Natural killer cell treated with Interleukin-12 subunit alpha and Interleukin-12 subunit beta and Interleukin-15 and Interleukin-18, amount 100 ng/mL, for 72 hours (primary cell): ENCODE measurements at places on chromosomes 12 and 14. TPM values are rescaled to one million over a fixed set of nuclear protein-coding genes. Genes with fewer than 3 reads are reported as not detected.
A peak's percentile ranks its signal among the peaks of the same experiment; 100 is the strongest.

DNA sequence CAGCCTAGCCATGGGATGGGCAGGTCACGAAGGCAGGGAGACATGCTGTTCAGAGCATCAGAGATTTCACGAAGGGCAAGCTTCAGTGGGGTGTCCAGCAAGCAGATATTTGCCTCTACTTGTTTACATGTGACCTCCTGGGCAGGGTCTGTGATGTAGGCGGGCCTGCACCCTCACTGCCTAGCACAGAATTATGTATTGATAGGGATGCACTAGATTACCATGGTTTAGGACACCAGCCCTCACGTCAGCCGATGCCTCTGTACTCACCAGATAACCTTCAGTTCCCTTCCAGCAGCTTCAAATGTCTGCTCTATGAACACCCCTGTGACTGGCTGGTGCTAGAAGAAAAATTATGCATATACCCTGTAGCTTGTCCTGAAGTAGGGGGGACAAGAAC, 5.1 kb upstream of the EIF5 start:
- DNase-seq, result peak; percentile 22

The ADCY6 gene
- 0.22 TPM for total RNA-seq

The ST8SIA1 gene
- total RNA-seq, result 0.19 TPM

DNA sequence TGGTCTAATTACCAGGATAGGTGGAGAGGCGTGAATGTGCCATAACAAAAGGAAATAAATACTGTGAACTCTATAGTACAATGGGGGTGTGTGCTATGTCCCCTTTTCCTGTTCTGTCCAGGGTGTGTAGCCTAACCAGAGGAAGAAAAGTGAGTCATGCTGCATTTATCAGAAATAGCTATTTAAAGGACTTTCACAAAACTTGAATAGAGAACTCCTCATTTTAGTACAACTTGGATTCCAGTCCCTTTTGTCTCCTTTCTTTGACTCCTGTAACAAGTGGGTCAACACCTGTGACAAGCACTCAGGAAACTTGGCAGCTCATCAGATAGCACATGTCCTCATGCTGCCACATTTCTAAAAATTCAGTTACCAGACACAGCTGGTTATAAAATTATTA, 123.4 kb downstream of the CCDC91 start:
- no peak for DNase-seq

DNA sequence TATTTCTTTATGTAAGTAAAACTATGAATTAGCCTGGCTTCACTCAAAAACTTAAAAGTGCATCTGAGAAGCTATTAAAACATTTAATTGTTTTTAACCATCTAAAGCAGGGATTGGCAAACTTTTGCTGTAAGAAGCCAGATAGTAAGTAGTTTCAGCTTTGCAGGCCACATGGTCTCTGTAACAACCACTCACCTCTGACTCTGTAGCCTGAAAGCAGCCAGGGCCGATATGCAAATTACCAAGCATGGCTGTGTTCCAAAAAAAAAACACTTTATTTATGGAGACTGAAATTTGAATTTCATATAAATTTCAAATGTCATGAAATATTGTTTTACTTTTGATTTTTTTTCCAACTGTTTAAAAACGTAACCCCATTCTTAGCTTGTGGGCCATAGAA, 95.3 kb downstream of the CIT start:
- no peak for DNase-seq
